ENCODE measurements at places on chromosomes 7 and 10. TPM values are rescaled to one million over a fixed set of nuclear protein-coding genes. Genes with fewer than 3 reads are reported as not detected.

GRCh38 chr10:67959839-67960476, 75.5 kb downstream of the SIRT1 start:
- peaks cover 21% of the 10 kb centered on the region for H3K36me3 ChIP-seq
- no peak overlapping the region for H3K4me3 ChIP-seq
- H3K27me3 ChIP-seq: no peaks in the 10 kb centered on the region
- no peaks in the 10 kb centered on the region for H3K4me1 ChIP-seq

- peaks cover 2% of the 10 kb centered on the region for H3K27me3 ChIP-seq
- no peak overlapping the region for H3K4me3 ChIP-seq
- no peaks in the 10 kb centered on the region for H3K36me3 ChIP-seq
Observed at GRCh38 chr7:17185690-17186070, 112.8 kb upstream of the AHR start.

DNA sequence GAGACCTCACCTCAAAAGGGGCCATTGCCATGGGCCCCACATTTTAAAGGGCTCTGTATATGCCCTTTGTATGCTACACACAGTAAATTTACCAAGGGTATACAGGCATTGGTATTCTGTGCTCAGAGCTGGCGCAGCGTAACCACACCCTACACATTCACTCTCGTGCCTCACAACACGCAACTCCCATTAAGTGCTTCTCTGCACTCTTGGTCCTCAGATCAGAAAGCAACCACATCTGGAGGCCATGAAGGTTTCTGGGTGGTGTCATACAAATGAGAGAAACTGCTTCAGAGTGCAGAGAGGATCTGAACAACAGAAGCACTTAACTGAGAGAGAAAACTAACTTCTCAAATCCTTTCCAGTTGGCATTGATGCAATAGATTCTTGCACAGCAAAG, 9.4 kb upstream of the CACUL1 start:
- H3K27me3 ChIP-seq: no peaks in the 10 kb centered on the region
- no peak overlapping the region for H3K27ac ChIP-seq
- DNase-seq: no peak
- no peaks in the 10 kb centered on the region for H3K36me3 ChIP-seq
- no peaks in the 10 kb centered on the region for H3K4me1 ChIP-seq

DNA sequence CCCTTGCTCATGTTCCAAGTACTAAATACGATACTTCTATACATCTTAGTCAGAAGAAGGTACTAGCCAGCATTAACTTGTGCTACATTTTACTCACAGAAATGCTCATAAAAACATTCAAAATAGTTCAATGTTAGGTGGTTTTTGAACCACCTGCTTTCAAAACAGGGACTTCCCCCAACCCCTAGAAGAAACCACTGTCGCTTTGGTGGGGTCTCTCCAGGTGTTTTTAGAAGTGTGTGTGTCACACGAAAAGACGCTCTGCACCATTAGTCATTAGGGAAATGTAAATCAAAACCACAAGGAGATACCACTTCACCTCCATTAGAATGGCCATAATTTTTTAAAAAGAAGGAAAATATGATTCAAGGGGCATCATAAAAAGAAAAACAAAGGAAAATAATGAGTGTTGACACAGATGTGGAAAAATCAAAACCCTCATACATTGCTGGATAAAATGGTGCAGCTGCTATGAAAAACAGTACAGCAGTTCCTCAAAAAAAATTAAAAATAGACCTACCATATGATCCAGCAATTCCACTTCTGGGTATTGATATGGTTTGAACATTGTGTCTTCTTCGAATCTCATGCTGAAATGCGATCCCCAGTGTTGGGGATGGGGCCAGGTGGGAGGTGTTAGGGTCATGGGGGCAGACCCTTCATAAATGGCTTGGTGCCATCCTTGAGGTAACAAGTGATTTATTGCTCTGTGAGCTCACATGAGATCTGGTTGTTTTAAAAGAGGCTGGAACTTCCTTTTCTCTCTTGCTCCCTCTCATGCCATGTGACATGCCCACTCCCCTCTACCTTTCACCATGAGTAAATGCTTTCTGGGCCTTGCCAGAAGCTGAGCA, 74.2 kb downstream of the MALSU1 start:
- H3K4me3 ChIP-seq: no peak overlapping the region
- peaks cover 10% of the 10 kb centered on the region for H3K36me3 ChIP-seq
- H3K4me1 ChIP-seq: peaks cover 57% of the 10 kb centered on the region
- peak overlapping the region; percentile 83 for H3K27ac ChIP-seq

DNA sequence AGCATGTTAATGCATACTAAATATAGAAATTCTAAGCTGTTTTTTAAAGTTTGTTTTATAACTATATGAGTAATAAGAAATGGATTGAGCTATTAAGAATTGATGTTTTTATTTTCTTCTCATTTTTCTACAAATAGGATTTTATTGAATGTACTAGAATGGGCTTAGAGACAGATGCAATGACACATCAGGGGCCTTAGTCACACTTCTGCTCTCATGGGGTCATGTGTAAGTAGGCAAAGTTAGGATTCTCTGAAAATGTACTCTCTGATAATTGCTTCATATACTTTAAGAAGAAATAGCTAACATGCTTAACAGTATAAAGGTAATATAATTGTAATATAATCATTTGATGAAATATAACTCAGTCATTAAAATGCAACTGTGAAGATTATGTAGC, 154.6 kb downstream of the ZNF438 start:
- H3K4me1 ChIP-seq: peaks cover 3% of the 10 kb centered on the region
- H3K36me3 ChIP-seq: no peaks in the 10 kb centered on the region
- H3K27ac ChIP-seq: no peak overlapping the region
- DNase-seq: no peak
- H3K27me3 ChIP-seq: no peaks in the 10 kb centered on the region
- H3K4me3 ChIP-seq: no peak overlapping the region

The GTPBP4 gene
- 134 TPM for total RNA-seq

The KCNMA1 gene
- total RNA-seq: 0.14 TPM

The OGDHL gene
- total RNA-seq: 3.7 TPM

The ZNF467 gene
- not detected for total RNA-seq

The CCL26 gene
- 0.89 TPM for total RNA-seq

The ZNF425 gene
- total RNA-seq: 1.0 TPM

The ATP6V0A4 gene
- total RNA-seq: not detected

The CDH23 gene
- total RNA-seq: 0.55 TPM
